ENCODE measurements at places on chromosomes 16 and 17.

DNA sequence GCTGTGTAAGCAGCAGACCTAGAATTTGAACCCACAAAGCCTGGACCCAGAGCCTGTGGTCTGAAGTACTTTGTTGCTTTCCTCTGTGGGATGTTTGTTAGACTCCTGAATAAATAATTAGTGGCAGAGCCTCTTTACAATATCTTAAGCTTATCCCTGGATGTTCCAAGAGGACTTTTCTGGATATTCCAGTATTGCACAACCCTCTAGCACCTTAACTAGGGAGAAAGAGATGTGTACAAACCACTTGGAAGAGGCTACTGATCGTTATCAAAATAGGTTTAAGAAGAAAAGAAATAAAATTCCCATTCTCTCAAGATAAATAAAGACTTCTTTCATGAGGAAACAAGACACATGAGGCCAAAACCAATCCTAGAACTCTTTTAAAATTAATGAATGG is 632.4 kb downstream of the CDH11 start:
- no peak for DNase-seq
- no peaks in the 10 kb centered on the region for H3K27me3 ChIP-seq
- no peak overlapping the region for H3K4me3 ChIP-seq
- H3K27ac ChIP-seq = no peak overlapping the region
- H3K36me3 ChIP-seq = no peaks in the 10 kb centered on the region
- H3K4me1 ChIP-seq = no peaks in the 10 kb centered on the region

GRCh38 chr16:28285649-28286048 is 6.7 kb upstream of the SBK1 start:
- no peaks in the 10 kb centered on the region for H3K27me3 ChIP-seq
- H3K4me1 ChIP-seq = peaks cover 18% of the 10 kb centered on the region

DNA sequence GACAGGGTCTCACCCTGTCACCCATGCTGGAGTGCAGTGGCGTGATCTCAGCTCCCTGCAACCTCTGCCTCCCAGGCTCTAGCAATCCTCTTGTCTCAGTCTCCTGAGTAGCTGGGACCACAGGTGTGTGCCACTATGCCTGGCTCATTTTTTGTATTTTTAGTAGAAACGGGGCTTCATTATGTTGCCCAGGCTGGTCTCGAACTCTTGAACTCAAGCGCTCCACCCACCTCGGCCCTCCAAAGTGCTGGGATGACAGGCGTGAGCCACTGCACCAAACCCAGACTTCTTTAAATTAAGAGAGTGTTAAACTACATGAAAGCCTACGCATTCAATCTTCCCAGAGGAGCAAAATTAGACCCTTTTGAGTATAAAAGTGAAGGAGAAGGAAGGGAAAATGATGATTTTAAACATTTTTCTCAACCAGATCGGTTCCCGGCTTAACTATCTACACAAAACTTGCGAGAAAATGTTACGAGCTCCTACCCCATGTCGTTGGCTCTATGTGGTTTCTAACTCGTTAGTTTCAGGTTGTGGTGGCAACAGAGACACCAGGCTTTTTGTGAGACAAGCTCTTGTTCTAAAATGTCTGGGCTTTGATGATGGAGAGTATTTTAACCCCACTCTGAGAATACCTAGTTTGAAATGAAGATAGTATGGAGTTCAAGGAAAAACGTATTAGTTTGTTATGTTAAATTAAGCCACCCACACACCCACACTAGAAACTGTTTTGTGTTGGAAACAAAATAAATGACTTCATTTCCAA is 26.3 kb downstream of the STAT5B start:
- peak; percentile 29 for DNase-seq
- H3K27ac ChIP-seq = peak overlapping the region; percentile 85
- peak overlapping the region; percentile 42 for H3K4me3 ChIP-seq

GRCh38 chr16:4611337-4612021 is 3.2 kb downstream of the UBALD1 start:
- no peak overlapping the region for H3K4me3 ChIP-seq
- H3K36me3 ChIP-seq = peaks cover 15% of the 10 kb centered on the region
- H3K27ac ChIP-seq = no peak overlapping the region
- DNase-seq = no peak
- H3K4me1 ChIP-seq = peaks cover 42% of the 10 kb centered on the region
